PC-3 (cell line): ENCODE measurements at places on chromosomes 11 and 22.

GRCh38 chr22:24965822-24966626 is 13.5 kb downstream of the KIAA1671 start:
- peak; percentile 58 for DNase-seq

DNA sequence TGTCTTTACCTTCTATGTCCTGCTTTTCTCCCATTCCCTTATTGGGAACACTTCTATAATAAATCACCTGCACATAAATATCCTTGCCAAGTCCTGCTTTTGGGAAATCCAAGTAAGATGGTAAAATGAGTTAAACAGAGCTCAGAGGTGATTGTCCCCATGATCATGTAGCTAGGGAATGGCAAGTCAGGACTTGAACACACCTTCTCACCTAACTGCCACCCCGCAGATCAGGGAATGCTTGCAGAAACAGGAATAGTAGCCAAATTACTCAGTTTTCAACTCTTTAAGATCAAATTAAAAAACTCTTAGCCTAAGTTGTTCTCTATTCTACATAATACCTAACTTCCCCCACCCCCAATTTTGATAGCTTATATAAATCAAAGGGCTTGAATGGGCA is 16.0 kb downstream of the OOSP3 start:
- no peak for DNase-seq

DNA sequence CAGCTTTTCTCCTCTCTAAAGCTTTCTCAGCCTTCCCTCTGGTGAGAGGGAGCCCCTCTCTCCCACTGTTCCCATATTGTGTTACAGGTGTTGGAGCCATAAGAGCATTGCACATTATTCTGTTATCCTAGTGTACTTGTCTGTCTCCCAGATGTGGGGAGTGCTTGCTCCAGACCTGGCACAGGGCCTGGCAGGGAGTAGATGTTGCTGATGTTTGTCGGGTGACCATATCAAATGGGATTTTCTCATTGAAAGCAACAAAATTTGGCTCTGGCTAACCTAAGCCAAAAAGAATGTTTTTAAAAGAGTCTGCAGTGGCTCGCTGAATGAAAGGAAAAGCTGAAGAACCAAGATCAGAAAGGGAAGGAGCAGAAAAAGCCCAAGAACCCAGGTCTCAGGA is 41.1 kb downstream of the CYB5R2 start:
- no peak for DNase-seq

- DNase-seq: peak; percentile 99
Observed at GRCh38 chr11:66970807-66971442, 4.2 kb upstream of the C11orf86 start.

- DNase-seq: no peak
Observed at GRCh38 chr22:27851974-27852746, 50.6 kb upstream of the MN1 start.
